ENCODE measurements at places on chromosomes 11 and 22. TPM values are rescaled to one million over a fixed set of nuclear protein-coding genes. Genes with fewer than 3 reads are reported as not detected.

RGL4 gene
- polyA plus RNA-seq = not detected

NLRP6 gene
- polyA plus RNA-seq = not detected

ANKK1 gene
- not detected for polyA plus RNA-seq

C11orf91 gene
- polyA plus RNA-seq = 0.12 TPM

GGTLC2 gene
- not detected for polyA plus RNA-seq

OR2D2 gene
- polyA plus RNA-seq = not detected

DDIAS gene
- polyA plus RNA-seq = 12.2 TPM

CDC42EP2 gene
- 48.4 TPM for polyA plus RNA-seq

- no peaks in the 10 kb centered on the region for H3K4me1 ChIP-seq
- H3K27ac ChIP-seq = no peak within 1 kb of the TSS
- DNase-seq = no peak
- no peaks in the 10 kb centered on the region for H3K36me3 ChIP-seq
- no peak within 1 kb of the TSS for H3K4me3 ChIP-seq
Observed at GRCh38 chr11:49208006-49208721, at the start of gene FOLH1. Gene FOLH1, minus strand, starts transcription at chr11:49208602. Its CDS starts 193 bp downstream, at chr11:49208409.

GRCh38 chr11:119983240-119983732 lies 154.6 kb downstream of the TRIM29 start:
- no peak for DNase-seq
- no peaks in the 10 kb centered on the region for H3K4me1 ChIP-seq
- H3K4me3 ChIP-seq = no peak overlapping the region
- H3K27ac ChIP-seq = no peak overlapping the region

DNA sequence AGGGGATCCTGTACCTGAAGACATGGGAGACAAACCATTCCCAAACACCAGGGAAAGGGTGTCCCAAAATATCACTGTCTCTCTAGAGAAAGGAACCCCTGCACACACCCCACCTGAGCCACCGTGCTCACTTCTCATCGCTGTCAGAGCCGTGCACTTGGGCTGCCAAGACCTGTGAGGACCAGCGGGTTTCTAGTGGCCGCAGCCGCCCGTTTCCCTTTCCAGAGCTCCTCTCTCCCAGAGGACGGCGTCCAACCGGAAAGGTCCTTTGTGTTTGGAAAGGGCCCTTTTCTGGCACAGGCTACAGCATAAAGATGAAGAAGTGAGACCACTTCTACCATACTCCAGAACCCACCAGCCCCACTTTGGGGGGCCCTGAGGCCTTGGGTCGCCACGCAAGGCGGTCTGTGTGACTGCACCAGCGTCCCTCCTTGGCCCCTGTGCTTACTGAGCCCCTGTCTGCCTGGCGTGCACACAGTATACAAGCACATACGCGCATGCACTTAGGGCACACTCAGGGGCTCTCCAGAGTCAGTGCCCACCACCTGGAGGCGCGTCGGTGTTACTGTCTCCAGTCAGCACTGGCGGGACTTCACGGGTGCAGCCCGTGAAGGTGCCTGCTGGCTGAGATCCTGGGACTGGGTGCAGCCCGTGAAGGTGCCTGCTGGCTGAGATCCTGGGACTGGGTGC lies 381.8 kb downstream of the TBC1D22A start:
- H3K27ac ChIP-seq = no peak overlapping the region
- no peaks in the 10 kb centered on the region for H3K27me3 ChIP-seq
- H3K4me3 ChIP-seq = no peak overlapping the region
- no peaks in the 10 kb centered on the region for H3K36me3 ChIP-seq

- H3K4me3 ChIP-seq = no peak overlapping the region
- H3K27me3 ChIP-seq = no peaks in the 10 kb centered on the region
- no peaks in the 10 kb centered on the region for H3K4me1 ChIP-seq
- H3K27ac ChIP-seq = no peak overlapping the region
Observed at GRCh38 chr11:23585416-23586104, 725.3 kb upstream of the CCDC179 start.

GRCh38 chr11:58832056-58832645 lies 12.4 kb downstream of the GLYATL2 start:
- no peaks in the 10 kb centered on the region for H3K36me3 ChIP-seq
- H3K27ac ChIP-seq = no peak overlapping the region
- no peak overlapping the region for H3K4me3 ChIP-seq
- no peak for DNase-seq

GRCh38 chr11:24861440-24861839 lies 364.6 kb downstream of the LUZP2 start:
- H3K4me3 ChIP-seq = no peak overlapping the region
- no peaks in the 10 kb centered on the region for H3K36me3 ChIP-seq
- H3K4me1 ChIP-seq = no peaks in the 10 kb centered on the region
- no peaks in the 10 kb centered on the region for H3K27me3 ChIP-seq

DNA sequence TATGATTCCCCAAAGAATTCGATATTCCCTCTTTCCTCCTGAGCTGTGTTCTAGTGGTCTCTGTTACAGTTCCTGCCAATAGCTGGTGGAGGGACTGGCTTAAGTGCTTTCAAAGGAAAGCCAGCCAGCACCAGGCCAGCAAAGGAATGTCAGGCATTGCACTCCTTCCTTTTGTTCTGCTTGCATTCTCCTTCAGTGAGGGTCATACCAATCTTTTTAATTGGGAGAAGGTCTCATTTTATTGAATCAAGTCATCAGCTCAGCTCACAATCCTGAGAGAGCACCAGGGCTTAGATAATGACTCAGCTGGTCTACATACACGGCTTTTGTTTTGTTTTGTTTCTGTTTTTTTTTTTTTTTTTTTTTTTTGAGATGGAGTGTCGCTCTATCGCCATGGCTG lies 222.9 kb downstream of the NAV2 start:
- H3K27ac ChIP-seq = peak overlapping the region; percentile 57
- H3K4me1 ChIP-seq = peaks cover 18% of the 10 kb centered on the region
- H3K36me3 ChIP-seq = peaks cover 14% of the 10 kb centered on the region
- DNase-seq = peak; percentile 35

- H3K4me1 ChIP-seq = no peaks in the 10 kb centered on the region
- H3K4me3 ChIP-seq = no peak overlapping the region
Observed at GRCh38 chr11:113581713-113582112, 106.5 kb upstream of the DRD2 start.

- no peaks in the 10 kb centered on the region for H3K27me3 ChIP-seq
- H3K27ac ChIP-seq = no peak overlapping the region
- DNase-seq = peak; percentile 45
- H3K4me3 ChIP-seq = no peak overlapping the region
- H3K36me3 ChIP-seq = no peaks in the 10 kb centered on the region
Observed at GRCh38 chr11:113896156-113896879, 8.3 kb upstream of the HTR3B start.

DNA sequence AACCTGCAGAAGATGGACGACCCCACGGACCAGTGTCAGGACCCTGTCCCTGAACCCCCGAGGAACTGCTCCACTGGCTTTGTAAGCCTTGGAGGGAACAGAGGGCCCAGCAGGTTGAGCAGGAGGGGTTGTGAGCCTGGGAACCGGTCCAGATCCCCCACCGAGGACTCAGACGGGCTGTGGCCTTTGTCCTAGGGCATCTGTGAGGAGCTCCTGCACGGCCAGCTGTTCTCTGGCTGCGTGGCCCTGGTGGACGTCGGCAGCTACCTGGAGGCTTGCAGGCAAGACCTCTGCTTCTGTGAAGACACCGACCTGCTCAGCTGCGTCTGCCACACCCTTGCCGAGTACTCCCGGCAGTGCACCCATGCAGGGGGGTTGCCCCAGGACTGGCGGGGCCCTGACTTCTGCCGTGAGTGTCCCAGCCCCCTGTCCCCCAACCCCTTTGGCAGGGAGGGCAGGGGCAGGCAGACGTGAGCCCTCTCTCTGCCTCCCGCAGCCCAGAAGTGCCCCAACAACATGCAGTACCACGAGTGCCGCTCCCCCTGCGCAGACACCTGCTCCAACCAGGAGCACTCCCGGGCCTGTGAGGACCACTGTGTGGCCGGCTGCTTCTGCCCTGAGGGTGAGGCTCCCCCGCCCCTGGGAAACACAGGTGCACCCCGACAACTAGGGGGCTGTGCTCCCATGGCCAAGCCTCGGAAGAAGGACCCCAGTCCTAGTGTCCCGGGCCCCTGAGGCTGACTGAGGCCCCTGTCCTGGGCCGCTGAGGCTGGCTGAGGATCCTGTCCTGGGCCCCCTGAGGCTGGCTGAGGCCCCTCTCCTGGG lies 6.4 kb downstream of the MUC5AC start:
- no peak overlapping the region for H3K27ac ChIP-seq
- no peaks in the 10 kb centered on the region for H3K4me1 ChIP-seq
- no peak for DNase-seq
- H3K27me3 ChIP-seq = no peaks in the 10 kb centered on the region
- H3K4me3 ChIP-seq = no peak overlapping the region

DNA sequence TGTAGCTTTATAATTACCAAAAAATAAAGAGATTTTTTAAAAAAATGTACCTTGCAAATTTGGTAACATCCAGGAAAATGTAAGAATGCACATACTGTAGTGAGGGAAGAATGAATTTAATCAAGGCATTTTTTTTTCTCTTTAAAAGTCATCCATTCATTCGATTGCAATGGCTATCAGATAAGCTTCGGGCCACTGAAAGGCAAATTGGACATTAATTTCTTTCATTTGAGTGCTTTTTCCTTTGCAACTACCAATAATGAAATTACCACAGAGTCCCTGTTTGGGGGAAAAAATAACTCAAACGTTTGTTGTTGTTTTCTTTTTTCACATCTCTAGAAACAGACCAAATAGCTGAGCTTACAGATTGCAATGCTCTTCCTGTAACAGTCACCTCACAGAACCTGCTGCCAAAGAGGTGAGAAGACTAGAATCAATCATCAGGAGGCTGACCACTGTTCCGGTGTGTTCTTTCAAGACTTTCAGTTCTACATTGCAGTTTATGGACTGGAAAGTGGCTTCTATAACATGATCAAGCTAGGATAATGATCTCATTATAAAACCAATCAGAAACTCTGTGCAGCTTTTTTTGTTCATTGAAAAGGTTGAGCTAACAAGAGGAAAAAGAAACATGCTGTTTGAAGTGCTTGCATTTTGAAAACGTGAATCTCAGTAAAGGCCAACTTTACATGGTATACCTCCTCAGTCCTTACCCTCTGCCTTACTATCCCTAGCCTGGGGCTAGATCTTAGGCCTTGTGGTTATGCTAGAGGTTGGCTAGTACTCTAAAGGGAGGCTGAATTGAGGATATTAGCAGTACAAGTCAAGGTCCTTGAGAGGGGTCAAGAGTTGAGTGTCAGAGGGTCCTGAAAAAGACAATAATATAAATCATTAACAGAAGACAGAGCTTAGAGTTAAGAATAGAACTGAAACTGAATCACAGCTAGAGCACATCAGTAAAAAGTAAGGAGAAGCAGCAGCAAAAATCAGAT lies 1276.1 kb downstream of the LRRC4C start:
- H3K27me3 ChIP-seq = no peaks in the 10 kb centered on the region
- DNase-seq = no peak
- H3K27ac ChIP-seq = no peak overlapping the region
- H3K36me3 ChIP-seq = no peaks in the 10 kb centered on the region
- no peaks in the 10 kb centered on the region for H3K4me1 ChIP-seq

All from fibroblast of lung (primary cell).